Dorsolateral prefrontal cortex (tissue), 122 donors: ENCODE measurements at places on chromosomes 2 and 18. TPM values are rescaled to one million over a fixed set of nuclear protein-coding genes. Genes with fewer than 3 reads are reported as not detected.

The SULT1C4 gene
- total RNA-seq: 23.0 TPM

The AKAIN1 gene
- 1.4 TPM for total RNA-seq

The DAPL1 gene
- not detected for total RNA-seq

The TMEM163 gene
- total RNA-seq: 21.3 TPM

The SH3BP4 gene
- 36.0 TPM for total RNA-seq

The CXCR1 gene
- 4.4 TPM for total RNA-seq

The GKN2 gene
- total RNA-seq: not detected

The PPP1R7 gene
- total RNA-seq: 78.7 TPM

The EFR3B gene
- total RNA-seq: 71.3 TPM

The GPAT2 gene
- total RNA-seq: 3.2 TPM

The KCNJ3 gene
- total RNA-seq: 50.0 TPM

The MCEE gene
- 11.1 TPM for total RNA-seq

The EPG5 gene
- 47.7 TPM for total RNA-seq
